Stimulated activated CD4-positive, alpha-beta T cell treated with anti-CD3 and anti-CD28 coated beads, Interleukin-12 subunit alpha, Interleukin-12 subunit beta, amount 100 ng/mL, for 4 hours (primary cell): ENCODE measurements at places on chromosomes 3 and 15.

GRCh38 chr3:172989373-172989772 is 151.7 kb downstream of the SPATA16 start:
- DNase-seq, result no peak

GRCh38 chr15:63532307-63532744 is 27.9 kb downstream of the USP3 start:
- no peak for DNase-seq

DNA sequence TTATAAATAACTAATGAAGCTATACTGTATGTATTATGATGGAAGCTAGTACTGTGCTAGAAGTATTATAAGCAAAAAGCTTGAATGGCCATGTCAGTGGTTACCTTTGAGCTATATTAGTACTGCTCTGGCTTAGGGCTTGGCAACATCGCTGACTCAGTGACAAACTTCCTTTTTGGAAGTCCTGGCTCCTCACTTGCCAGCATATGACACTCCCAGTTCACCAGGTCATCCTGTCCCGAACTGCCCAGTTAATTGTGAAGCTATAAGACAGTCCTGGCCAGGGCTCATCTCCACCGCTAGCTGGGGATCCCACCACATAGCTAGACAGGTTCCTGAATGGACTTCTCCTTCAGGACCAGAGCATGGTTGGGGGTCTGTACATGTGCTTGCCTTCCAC is 31.9 kb downstream of the RAB8B start:
- DNase-seq, result no peak

GRCh38 chr3:18494251-18494650 is 69.1 kb upstream of the SATB1 start:
- DNase-seq, result no peak

GRCh38 chr3:16993227-16993626 is 108.5 kb downstream of the PLCL2 start:
- DNase-seq, result no peak

DNA sequence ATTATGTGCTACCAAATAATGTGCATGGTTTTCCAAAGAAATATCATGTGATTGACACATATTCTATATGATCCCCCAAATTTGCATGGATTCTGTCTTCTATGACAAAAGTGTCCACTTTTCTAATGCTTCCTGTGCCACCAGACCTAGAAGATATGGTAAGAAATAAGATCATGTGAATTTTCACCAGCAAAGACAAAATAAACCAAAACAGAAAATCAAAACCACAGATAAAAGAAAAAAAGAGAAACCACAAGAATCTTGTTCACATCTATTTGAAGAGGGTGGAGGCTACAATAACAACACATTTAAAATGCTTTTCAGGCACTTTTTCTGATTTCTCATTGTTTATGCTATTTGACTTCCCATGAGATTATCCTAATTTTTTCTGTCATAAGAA is 303.4 kb downstream of the DIPK2A start:
- DNase-seq, result no peak

GRCh38 chr3:40800343-40800742 is 275.6 kb downstream of the ZNF621 start:
- no peak for DNase-seq

- DNase-seq, result no peak
These were observed 298.9 kb downstream of the RPLP1 start for GRCh38 chr15:69751566-69751965.

DNA sequence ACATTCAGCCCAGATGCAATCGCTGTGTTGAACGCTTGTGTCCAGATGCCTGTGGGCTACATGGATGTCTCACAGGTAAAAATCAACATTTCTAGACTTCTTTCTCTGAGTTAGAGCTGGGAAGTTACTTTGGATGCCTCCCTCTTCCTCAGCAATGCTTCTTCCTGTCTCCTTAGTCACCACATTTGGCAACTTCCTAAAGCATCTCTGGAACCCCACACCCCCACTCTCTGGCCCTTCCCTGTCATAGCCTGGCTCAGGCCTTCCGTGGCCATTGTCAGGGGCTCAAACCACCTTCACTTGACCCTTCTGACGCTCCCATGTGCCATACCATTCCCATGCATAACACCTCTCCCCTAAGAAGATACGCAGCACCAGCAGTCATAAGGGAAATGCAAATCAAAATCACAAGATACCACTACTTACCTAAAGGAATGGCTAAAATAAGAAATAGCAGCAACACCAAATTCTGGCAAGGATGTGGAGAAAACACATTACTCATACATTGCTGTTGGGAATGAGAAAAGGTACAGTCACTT is 21.6 kb upstream of the RGMA start:
- no peak for DNase-seq

DNA sequence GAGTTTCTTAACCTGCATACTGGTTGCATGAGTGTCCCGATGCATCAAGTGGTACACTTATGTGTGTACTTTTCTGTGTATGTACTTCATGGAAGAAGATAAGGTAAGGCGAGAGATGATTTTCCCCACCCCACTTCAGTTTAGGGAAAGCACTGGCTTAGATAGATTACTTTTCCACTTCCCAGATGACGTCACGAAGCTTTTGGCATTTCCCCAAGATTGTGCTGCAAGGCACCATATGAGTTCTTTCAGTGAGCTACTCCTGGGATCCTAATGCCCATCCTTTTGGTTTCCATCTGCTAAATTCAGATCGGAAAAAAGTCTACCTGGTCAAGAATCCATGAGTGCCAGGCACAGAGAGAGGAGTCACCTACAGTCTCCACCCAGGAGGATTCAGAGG is 4.5 kb downstream of the IL17RB start:
- DNase-seq, result no peak

- DNase-seq, result no peak
These were observed 322.6 kb upstream of the NECTIN3 start for GRCh38 chr3:110749006-110749405.

DNA sequence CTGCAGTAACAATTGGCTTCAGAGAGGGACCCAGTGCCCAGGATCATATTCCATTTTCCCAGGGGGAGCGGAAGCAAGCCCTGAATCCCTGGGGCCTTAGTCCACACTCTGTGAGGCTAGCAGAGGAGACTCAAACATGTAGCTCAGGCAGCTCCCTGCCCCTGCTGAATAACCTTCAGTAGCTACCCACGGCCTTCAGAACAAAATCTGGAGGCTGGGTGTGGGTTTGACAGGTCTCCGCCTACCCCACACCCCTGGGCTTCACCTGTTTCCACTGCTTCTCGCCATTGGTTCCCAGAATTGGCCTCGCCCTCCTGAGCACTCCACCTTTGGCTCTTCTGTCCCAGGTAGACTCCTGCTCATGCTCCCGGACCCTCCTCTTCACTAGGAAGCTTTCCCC is 93.6 kb upstream of the ATP2B2 start:
- DNase-seq, result no peak

DNA sequence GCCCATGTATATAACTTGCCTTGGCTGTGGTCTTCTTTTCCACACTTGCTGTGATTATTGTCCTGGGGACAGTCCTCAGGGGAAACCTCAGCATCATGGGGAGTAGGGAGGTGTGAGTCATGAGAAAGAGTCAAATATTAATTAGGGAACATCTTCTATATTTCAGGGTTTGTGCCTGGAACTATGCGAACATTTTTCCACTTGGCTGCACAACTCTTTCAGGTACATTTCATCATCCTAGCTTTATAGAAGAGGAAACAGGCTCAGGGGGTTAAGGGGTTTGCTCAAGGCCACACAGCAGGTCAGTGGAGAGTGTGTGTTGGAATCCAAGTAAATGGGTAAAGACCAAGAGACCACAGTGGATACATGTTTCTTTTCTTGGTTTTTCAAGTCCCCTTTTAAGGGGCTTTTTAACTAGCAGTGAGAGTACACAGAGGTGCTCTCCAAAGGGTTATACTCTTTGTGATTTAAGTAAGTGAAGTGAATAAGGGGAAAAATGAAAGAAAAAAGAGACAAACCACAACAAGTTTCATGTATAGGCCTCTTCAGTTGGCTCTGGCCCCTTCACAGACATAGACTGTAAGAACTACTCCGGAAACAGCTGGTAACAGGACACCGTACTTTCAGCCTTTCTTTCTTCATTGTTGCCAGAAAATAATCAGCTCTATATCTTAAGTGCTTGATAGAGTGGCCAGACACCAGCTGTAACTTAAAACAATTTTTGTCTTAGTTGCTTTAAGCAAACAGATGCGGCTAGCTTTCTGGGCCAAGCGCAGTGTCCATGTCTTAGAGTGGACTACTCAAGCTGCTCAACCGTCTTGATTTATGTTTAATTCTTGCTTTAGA is 64.6 kb downstream of the EEFSEC start:
- DNase-seq, result no peak

- no peak for DNase-seq
These were observed 23.6 kb downstream of the PRR20G start for GRCh38 chr3:127264292-127264691.

DNA sequence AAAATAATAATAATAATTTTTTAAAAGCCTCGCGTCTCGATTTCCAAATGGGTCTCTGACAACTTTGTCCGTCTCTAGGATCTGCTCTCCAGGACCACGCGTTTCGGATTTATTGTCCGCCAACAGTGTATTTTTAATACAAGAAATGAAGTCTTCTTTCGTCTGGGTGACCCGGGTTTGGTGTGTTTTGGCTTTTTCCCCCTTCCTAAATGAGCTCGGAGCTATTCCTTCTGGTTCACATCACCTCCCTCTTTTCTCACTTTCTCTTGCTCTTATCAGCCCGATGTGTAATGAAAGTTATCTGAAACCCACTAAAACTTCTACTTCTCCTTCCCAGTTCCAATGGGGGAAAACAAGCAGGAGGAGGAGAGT is 516.7 kb downstream of the MECOM start:
- no peak for DNase-seq

DNA sequence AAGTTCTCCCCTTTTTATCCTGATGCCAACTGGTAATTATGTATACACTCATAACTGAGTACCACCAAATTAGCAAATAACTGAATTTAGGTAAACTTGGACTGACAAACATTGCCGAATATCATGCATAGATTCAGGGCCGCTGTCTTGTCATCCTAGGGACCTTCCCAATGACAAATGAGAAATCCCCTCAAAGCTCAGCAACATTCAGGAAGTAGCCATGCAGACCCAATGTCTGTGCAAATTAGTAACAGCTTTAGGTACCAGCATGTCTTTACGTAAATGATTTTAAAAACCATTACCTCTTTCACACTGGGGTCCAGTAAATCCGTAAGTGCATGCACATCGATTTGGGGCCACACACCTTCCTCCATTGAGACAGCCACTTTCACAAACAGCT is 49.5 kb downstream of the FBN1 start:
- no peak for DNase-seq

- DNase-seq, result no peak
These were observed 1.9 kb upstream of the WDR6 start for GRCh38 chr3:49005303-49005680.

DNA sequence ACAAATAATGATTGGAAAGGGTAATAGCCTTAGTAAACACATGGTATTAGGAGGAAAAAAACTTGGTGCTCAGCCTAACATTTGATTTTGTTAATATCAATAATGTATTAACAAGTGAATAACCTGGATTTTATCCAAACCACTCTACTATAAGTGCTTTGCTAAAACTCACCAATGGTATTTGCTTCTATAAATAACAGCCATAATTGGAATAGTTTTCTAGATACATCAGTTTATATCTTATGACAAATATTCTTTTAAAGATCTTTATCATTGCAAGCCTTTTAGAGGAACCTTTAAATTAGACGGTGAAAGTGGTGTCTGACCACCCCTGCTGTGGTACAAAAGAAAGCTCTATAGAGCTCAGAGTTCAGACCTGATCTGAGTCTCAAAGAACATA is 123.9 kb downstream of the SHOX2 start:
- no peak for DNase-seq

GRCh38 chr15:48178648-48178931 is 495 bp upstream of the MYEF2 start:
- no peak for DNase-seq

DNA sequence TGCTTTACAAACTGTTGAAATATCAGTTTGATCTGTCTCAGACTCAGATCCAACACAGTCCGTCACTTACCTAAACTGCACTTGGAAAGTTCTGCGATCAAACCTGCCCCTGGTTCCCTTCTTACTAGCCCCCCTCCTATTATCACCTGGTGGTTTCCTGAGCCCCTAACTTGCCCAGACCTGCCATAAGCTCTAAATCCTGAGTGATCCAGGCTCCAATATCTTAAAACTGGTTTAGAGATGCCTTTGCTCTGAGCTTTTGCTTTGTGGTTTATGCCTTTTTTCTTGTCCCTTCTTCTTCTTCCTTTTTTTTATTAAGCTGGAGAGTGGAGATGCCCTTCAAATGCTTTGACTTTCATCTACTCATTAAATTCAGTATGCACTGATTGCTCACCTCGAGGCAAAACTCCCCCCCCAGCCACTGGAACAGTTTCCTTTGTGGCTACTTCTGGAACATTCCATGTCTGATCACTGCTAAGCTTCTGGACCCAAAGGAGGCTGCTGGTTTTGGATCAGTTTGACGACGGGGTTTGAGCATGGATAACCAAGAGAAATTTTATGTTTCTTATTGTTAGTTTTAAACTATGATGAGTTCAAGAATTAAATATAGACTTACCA is 3.5 kb upstream of the ITGB5 start:
- DNase-seq, result no peak

DNA sequence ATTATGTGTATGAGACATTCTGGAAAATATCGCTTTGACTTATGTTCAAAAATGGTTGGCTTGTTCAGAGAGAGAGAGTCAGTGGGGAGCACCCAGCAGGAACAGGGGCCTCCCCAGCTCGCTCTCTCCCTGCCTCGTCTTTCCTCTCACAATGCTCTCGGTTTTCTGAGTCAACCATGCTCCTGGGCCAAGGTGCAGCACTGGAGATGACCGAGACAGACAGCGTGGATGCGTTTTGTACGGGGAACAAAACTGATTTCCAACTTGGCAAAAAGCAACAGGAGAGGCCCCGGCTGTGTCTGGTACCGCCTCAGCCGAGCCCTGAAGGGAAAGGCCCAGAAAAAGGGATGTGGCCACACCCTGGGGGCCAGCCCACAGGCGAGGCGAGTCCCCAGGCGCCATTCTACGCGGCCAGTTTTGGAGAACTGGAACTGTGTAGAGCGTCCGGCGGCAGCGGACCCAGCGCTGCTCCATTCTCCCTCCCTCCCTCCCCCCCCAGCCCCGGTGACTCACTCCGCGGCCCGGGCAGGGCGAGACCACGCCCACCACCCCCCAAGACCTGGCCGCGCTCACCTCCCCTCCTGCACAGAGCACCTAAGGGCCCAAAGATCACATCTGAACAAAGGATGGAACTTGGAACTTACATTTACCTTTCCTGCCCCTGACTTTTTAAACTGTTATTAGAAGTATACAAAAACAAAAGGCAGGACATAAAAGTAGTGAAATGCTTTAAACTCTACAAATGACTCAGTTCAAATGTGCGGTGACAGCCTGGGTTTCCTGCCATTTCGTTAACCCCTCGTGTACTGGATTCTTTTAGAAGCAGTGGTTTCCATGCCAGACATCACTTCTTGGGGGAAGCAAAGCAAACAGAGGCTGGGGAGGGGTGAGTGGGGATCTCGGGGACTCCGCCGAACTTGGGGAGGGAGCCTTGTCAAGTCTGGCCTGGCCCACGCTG is 12.7 kb downstream of the ATP10A start:
- peak; percentile 64 for DNase-seq

GRCh38 chr3:126026277-126026751 is 57.3 kb downstream of the ROPN1B start:
- no peak for DNase-seq

- DNase-seq, result peak; percentile 67
These were observed at the start of gene MRPS22 for GRCh38 chr3:139343895-139344856. Gene MRPS22 (plus strand): TSS chr3:139344020. CDS start chr3:139344027, 7 bp downstream.
